SK-N-DZ (cell line): ENCODE measurements at places on chromosomes 12 and 14.

DNA sequence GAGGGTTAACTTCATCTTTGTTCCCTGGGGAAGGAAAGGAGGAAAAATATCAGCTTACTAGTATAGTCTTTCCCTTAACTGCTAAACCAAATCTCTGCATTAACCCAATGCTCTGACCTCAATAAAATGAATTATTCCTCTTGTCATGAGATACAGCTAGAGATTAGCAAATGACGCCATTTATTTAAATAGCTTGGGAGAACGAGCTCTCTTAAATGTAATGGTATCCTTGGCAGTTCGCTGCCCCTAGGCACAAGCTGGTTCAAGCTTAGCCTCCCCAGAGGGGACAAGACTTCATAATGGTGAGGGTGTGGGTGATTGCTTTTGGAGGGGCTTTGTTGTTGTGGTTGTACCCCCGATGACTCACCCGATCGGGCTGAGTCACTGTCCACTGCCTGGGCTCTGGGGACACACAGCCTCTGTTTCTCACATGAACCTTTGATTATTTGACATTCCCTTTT is 19.6 kb downstream of the FNTB start:
- no peak for DNase-seq

DNA sequence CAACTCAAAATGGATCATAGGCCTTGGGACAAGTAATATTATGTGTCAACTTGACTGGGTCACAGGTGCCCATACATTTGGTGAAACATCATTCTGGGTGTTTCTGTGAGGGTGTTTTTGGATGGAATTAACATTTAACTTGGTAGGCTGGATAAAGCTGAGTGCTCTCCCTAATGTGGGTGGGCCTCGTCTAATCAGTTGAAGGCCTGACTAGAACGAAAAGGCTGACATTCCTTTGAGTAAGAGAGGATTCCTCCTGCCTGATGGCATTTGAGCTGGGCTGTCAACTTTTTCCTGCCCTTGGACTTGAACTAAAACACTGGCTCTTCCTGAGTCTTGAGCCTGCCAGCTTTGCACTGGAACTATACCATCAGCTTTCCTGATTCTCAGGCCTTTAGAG is 93.4 kb upstream of the ESRRB start:
- DNase-seq: no peak

GRCh38 chr14:35285168-35286002 is 6.8 kb upstream of the PSMA6 start:
- no peak for DNase-seq

DNA sequence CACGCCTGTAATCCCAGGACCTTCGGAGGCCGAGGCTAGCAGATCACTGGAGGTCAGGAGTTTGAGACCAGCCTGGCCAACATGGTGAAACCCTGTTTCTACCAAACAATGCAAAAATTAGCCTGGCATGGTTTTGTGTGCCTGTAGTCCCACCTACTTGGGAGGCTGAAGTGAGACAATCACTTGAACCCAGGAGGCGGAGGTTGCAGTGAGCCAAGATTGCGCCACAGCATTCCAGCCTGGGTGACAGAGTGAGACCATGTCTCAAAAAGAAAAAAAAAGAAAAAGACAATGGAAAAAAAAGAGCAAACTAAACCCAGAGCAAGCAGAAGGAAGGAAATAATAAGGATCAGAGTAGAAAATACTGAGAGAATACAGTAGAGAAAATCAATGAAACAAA is 5.4 kb downstream of the CHURC1 start:
- DNase-seq: no peak

DNA sequence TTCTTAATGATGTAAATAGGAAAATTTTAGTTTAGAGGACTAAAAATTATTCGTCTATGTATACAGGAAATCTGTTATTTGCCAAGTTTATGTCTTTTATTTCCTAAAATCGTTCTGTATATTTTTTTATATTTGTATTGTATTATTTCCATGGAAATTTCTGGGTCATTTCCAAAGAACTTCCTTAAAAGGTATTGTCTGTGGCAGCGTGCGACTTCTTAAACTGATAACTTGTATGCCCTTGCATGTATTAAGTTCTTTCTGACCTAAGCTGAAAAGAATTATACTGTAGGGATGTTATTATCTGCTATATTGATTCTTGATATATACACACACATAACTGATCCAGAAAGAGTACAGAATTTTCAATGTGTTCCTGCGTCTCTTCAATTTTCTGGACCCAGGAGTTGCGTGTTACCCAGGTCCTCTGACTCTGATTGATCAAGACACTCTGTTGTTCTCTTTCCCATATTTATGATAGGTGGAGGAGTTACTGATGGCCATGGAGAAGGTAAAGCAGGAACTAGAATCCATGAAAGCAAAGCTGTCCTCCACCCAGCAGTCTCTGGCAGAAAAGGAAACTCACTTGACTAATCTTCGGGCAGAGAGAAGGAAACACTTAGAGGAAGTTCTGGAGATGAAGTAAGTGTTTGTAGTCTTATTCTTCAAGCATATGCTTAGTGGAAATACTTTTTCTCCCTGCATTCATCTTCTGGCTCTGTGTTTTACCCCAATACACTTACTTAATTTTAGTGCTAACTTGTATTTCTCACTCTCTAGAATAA is 298.5 kb downstream of the ERC1 start:
- DNase-seq: no peak

DNA sequence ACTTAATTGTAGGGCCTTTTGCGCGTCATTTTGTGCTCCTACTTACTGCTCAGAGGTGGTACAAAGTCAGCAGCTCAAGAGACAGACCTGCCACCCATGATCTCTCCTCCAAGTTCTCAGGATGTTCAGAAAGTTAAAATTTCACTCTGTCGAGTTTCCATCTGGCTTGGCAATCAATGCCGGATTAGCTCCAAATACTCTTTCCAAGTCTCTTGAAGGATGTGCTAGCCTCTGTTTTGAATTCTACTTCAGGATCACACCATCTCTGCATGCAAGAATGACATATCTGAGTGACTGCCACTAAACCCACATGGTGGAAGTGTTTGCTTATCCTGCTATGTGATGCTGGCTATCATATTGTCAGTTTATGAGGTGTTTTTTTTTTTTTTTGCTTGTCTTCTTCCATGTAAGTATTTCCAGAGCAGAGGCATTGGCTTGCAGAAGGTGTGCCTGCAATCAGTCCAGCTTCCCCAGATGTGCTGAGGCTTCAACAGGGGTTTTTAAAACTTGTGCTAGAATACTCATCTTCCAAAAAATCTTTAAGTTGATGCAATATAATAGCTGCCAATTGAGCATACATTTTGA is 125.6 kb downstream of the RGS6 start:
- no peak for DNase-seq

GRCh38 chr12:119601877-119602733 is 8.5 kb downstream of the TMEM233 start:
- DNase-seq: peak; percentile 49

- DNase-seq: no peak
Observed at GRCh38 chr14:103654619-103655018, 25.6 kb downstream of the KLC1 start.

DNA sequence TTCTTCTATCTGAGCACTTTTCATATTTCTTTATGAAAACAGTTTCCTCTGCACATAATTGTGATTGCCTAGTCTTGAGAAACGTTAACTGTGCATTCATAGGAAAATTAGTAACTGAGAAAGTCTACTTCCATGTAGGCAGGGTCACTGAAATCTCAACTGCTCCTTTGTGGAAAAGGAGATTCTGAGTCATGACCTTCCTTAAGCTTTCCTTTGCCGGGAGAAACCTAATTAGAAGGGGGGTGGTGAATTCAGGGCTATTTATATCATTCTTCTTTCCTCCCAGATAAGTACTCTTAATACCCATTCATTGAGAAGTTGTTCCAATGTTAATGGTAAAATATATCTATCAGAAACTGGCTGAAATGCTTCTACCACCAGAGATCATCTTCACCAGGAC is 751.0 kb upstream of the TMEM132C start:
- no peak for DNase-seq

- DNase-seq: no peak
Observed at GRCh38 chr12:45418520-45418919, 202.6 kb downstream of the ANO6 start.

GRCh38 chr12:7638064-7638759 is 27.5 kb downstream of the APOBEC1 start:
- peak; percentile 9 for DNase-seq

GRCh38 chr14:35258420-35258819 is 33.8 kb upstream of the PSMA6 start:
- DNase-seq: no peak

DNA sequence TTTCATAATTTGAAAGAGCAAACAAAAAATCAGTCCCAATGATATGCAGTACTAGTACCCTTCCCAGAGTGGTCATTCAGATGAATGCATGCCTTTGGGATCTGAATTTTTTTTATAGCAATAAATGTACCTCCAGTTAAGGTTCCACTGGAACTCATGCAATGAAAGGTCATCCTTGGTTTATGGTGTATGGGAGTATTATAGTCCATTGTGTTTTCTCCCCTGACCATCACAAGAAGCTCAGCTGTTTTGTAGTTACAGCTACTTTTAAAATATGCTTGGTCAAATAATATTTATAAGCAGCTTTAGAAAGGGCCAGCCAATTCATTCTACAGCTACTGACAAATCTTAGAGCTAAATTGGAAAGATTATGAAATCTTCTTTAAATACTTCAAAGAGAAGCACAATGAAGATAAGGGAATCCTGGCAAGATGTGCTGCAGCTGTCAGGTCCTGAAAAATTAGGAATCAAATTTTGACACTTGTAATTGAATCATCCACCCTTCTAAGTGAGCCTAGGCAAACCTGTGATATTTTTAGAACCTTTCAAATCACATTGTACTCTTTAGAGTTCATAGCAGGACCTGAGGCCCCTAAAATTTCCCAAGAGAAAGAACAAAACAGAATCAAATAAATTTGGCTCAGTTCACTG is 46.5 kb downstream of the IFT81 start:
- no peak for DNase-seq

DNA sequence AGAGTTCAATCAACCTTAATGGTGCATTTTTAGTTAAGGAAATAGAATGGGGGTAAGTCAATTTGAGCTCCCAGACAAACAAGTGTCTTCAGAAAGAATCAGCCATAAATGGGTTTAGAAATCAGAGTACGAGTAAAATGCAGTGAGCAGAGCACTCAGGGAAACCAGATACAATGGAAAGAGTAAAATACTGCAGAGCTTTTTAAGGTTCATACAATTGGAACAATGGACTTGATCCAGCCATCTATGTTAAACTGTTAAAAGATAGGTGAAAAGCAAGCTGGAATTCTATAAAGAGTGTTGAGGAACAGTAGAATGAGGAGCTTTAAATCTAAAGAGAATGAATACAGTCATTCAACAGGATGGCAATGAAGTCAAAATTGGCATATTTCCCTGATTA is 23.8 kb upstream of the PCNX4 start:
- DNase-seq: no peak

DNA sequence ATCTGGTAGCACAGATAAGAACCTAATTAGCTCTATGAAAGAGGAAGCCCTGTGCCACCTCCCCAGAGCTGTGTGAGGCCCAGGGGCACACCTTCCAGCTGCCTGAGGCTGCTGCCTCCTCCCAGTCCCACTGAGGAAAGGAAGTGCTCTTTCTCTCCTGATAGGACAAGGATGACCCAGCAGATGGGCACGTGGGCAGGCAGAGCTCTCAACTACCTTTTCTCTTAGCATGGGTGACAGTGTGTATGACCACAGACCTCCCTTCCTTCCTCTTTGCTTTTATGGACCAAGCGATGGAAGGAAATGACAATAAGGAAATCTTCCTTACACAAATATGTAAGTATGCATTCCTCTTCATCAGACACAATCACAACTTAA is 127.6 kb upstream of the AMIGO2 start:
- DNase-seq: no peak

- no peak for DNase-seq
Observed at GRCh38 chr14:32678088-32678487, 260.6 kb upstream of the NPAS3 start.

DNA sequence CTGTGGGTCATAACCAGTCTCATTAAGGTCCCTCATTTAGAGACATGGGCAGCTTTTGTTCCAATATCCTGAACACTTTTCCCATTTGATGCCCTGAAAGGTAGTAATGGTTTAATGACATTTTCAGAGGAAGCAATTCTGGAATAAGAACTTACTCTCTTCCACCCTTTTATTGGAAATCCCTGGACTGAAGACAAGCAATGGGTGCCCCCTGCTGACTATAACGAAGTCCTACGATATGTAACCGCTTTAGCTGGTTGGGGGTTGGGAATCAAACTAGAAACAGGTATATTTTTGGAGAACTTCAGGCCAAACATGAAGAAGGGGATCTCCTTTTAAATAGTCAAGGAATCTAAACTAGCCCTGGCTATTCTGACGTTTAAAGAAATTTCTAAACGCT is 20.5 kb downstream of the SARNP start:
- peak; percentile 50 for DNase-seq

DNA sequence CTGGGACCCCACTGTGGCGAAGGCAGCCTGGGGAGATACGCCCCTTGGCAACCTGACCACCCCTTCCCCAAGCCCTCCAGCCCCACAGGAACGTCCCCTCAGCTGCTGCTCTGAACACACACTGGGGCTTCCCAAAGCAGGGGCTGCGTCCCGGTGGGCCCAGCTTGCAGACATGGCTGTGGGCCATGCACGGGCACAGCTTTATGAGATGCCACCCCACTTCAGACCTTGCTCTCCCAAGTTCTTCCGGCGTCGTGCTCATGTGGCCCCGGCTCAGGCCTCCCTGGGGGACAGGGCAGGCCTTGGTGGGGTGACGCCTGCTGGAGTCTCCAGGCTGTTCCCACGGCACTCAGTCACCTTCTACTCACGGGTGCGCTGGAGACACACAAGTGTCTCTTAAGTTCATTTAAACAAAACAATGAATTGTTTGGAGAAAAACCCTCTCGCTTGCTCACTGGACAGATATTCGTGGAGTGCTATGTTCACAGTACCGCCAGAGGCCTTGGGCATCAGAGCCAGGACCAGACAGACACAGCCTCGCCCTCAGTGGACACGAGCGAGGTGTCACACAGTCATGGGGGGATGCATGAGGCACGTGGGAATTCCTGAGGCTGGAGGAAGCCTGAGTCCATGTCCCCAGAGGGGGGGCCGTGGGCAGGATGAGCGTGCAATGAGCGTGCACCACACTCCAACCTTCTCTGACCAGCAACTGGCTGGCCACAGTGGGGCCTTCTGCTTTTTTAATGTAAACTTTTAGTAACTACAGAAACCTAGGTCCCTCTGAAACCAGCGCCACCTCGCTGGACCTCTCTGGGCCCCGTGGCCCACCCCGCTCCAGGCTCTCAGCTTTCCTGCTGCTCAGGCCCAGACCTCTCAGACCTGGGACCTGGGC is 4.3 kb downstream of the GALNT9 start:
- no peak for DNase-seq

DNA sequence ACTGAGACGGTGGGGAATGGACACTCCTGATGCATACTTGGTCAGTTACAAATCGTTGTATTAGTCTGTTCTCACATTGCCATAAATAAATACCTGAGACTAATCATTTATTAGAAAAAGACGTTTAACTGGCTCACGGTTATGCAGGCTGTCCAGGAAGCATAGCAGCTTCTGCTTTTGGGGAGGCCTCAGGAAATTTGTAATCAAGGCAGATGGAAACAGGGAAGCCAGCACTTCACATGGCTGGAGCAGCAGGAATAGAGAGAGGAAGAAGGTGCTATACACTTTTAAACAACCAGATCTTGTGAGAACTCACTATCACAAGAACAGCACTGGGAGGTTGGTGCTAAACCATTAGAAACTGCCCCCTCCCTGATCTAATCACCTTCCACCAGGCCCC is 418.2 kb downstream of the FLRT2 start:
- no peak for DNase-seq
